Ecto neural progenitor cell (in vitro differentiated cells): ENCODE measurements at places on chromosomes 4 and X.

DNA sequence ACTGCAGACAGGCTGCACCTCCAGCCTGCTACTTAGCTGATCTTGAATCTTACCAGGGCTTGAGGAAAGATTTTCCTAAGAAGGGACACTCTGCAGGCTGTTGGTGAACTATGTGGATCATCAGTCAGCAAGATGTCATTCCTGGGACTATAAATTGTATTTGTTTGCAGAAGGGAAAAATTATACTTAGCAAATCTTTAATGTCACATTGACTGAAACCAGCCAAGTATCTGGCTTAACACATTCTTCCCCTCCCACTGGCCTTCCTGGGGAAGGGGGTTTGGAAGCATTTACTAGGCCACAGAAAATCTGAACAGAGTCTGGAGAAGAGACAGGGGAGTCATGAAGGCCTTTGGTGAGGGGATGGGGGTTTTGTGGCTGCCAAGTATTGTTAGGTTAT lies 156.7 kb upstream of the EOLA2 start:
- no peak for DNase-seq

DNA sequence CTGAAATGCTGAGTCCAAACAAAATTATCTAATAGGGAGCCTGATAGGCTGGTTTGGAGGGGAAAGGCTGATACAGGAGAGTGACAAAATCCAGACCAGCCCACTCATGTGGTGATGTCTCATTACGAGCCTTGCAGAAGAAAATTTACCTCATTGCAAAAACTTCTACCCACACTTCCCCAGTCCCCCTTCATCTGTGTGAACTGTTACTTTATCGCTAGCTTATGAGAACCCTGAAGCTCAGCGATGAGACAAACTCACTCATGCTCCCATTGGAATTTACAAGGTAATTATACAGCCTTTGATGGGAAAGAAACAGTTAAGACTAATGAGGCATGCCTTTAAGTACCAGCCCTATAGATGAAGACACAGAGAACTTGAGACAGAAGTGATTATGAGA lies 76.1 kb downstream of the ARHGAP6 start:
- no peak for DNase-seq

DNA sequence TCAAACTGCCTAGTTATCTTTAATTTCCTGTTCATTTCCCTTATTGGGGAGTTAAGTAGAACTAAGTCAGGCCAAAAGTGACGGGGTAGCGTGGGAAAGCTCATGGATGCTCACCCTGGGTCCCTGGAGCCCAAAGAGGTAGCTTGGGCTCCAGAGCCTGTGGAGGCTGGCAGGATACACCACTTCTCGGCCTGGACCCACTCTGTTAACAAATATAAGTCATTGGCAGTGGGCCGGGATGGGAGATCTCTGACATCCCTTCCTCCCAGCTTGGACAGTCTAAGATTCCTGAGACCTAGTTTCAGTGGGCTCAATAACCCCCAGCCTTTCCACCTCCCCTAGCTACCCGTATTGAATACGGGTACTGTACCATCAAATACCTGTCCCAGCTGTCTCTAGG lies 106.1 kb downstream of the EFNB1 start:
- no peak for DNase-seq

- no peak for DNase-seq
Observed at GRCh38 chr4:6369924-6370645, 100.4 kb downstream of the WFS1 start.

GRCh38 chr4:146976145-146976544 lies 30.5 kb upstream of the TTC29 start:
- no peak for DNase-seq

- no peak for DNase-seq
Observed at GRCh38 chr4:108888769-108889168, 125.9 kb upstream of the ETNPPL start.

DNA sequence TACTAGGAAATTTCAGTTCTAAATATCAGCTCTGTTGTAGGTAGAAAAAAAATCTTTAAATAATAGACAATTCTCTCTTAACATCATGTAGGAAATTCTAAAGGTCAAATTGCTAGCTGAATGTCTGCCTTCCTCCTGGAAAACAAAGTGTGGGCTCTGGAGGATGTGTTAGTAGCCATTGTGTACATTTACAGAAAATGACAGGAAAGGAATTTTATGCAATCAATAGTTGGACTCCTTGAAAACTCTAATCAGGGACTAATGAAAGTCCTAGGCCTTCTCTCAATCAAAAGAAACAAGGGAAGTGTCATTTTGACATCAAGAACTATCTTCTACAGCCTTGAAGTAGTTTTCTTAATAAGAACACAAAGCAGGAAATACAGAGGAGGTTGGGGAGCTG lies 174.6 kb downstream of the ANKRD50 start:
- no peak for DNase-seq

- DNase-seq: no peak
Observed at GRCh38 chr4:829761-830600, 4.1 kb upstream of the CPLX1 start.

DNA sequence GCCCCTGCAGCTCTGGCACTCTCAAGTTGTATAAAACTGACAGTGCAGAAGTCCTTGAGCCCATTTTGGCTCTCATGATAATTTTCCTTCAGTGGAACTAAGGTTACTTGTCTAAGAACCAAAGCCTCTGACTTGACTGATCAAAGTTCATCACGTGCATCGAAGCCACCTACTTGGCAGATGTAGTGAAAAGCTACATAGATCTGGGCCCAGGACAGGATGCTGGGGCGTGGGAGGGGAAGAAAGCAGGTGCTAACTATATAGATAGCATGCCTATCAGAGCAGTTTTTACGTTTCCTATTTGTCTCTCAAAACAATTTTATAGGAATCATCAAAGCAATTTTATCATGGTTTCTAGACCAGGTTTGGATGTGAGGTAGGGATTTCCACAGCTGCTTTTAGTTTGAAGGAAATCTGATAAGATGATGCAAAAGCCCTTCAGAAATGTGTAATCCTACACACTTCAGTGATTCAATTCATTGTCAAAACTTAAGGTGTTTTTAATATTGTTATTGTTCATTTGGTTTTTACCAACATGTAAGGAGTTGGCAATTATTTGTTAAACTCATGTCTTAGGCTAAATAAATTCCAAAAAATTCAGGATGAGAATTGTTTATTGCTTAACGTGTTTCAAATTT lies 1.2 kb upstream of the CD40LG start:
- no peak for DNase-seq

GRCh38 chr4:184475096-184475461 lies 729 bp upstream of the IRF2 start:
- DNase-seq: peak; percentile 62

GRCh38 chr4:149486861-149487260 lies 328.8 kb downstream of the IQCM start:
- no peak for DNase-seq

DNA sequence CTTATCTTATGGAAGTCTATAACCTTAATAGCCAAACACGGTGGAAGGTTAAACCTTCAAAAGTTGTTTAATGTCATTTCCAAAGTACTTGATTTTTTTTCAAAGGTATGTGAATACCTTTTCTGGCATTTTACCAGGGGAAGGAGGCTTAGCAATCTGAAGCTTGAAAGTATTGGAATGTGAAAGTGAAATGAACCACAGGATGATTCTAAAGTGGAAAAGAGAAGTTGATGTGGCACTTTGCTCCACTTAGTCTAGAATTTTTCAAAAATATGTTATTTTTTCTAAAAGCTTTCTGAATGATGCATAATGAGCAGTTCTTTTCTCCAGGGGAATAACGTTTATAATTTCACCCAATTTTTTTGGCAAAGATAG lies 19.2 kb downstream of the PI4K2B start:
- no peak for DNase-seq

DNA sequence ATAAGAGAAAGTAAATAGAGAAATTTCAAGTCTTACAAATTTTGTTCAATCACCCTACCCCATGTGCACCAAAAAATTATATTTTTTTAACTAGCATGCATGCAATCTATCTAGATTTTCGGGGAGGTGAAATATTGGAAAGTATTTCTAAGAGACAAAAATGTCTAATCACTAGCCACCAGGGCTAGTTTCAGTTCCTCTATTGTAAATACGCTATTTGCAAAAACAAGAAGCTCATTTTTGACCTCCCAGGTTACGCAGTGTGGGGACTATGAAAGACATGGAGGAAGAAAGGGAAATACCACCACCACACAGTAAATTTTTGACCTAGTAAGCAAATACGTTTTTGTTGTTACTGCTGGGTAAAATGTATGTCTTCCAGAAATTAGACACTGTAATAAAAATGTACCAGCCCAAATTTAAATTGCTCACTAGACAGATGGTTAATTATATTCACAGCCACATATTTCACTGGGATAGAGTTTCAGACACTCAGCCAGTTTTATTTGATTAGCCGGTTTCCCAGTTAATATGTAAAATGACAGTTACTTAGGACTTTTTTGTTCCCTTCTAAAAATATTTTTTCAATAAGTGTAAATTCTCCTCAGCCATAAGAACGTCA lies 2.2 kb downstream of the NEXMIF start:
- no peak for DNase-seq

DNA sequence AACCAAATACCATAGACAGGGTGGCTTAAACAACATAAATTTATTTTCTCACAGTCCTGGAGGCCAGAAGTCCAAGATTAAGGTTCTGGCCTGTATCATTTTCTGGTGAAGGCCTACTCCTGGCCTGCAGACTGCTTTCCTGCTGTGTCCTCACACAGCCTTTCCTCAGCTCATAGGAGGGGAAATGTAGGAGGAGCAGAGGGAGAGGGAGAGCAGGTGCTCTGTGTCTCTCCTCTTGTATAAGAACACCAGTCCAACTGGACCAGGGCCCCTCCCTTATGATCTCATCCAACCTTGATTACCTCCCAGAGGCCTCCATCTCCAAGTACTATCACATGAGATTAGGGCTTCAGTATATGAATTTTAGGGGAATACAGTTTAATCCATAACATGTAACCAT lies 34.3 kb downstream of the RAPGEF2 start:
- DNase-seq: no peak

DNA sequence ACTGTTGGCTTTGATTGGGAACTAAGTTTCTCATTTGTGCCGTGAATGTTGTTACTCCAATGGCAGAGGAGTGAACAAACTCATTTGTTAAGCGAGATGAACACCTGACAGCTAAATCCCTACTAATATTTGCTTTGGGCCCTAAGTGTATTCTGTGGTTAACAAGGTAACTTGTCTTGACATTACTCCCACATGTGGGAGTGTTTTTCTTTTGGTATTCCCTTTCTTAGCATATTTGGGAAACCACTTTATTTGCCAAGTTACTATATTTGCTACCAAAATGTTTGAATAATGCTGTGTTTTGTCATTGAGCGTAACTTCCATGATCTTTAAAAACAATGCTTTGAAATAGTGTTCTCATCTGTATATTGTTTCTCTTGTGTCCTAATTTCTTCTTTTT lies 82.5 kb downstream of the ARHGAP10 start:
- DNase-seq: no peak

GRCh38 chrX:16185725-16186136 lies 18.4 kb downstream of the MAGEB17 start:
- DNase-seq: no peak

DNA sequence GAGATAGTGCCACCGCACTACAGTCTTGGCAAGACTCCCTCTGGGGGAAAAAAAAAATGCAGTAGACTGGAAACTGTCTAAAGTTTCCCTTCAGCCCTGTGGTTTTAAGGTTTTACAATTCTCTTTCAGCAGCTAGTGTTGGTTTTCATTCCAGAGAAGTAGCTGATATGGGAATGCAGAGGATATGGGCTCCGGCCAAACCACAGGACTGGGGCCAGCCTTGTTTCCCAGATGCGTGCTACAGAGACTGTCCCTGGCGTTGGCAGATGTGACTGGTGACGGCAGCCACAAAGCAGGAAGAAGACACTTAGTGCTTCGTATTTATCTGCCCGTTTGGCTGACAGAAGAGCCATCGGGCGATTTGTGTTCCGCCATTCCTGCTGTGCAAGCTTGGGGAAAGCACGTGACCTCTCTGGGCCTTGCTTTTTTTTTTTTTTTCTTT lies 43.2 kb downstream of the ZBTB49 start:
- no peak for DNase-seq

DNA sequence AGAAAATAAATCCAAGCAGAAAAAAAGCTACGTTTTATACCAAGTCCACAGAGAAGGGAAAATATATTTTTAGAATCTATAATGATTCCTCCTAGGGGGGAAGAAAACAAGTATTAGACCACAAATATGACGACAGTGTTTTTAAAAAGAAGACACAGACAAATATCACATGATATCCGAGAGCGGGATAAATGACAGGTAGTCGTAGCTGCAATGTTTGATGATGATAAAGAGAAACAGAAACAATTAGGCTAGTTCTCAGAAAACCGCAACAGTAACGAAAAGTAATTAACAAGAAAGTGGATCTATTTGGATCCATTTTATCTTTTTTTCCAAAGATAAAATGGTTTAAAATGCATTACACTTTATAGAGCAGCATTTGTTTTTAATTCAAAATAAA lies 918 bp downstream of the HAUS3 start:
- no peak for DNase-seq

DNA sequence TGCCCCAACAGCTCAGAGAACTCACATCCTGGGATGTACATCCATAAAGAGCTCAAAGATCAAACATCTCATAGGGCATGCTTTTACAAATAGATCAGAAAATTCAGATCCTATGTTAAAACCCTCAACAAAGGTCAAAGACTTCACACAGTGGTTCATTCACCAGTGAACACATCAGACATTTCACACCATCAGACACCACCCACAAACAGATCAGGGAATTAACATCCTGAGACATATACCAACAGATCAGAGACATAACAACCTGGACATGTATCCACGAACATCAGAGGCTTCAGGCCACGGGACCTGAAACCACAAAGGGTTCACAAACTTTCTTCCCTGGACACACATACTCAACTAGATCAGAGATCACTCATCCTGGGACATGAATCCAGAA lies 23.4 kb downstream of the SUV39H1 start:
- DNase-seq: no peak

GRCh38 chrX:386239-386767 lies 404 bp downstream of the PPP2R3B start:
- DNase-seq: peak; percentile 64

- DNase-seq: no peak
Observed at GRCh38 chr4:84279678-84280077, 219.4 kb downstream of the NKX6-1 start.

- no peak for DNase-seq
Observed at GRCh38 chr4:77190053-77190452, 33.0 kb downstream of the CCNG2 start.

DNA sequence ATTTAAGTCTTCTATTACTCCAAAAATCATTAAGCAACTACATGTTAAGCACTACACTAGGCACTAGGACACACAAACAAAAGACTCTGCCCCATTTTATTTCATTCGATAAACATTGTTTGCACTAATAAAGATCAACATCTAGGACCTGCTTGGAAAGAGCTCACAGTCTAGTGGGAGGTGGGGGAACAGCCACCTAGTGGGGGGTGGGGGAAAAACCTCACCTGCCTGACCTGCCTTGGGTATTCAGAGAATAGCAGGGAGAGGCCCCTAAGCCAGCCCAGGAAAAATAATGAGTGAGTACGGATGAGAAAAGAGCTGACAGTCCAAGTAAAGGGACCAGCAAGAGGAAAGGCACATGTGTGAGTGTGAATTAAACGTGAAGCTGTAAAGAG lies 52.2 kb downstream of the PRDM5 start:
- DNase-seq: no peak

- DNase-seq: no peak
Observed at GRCh38 chr4:4323705-4324534, 33.9 kb downstream of the ZBTB49 start.
